ENCODE measurements at places on chromosomes 11 and 22.

GRCh38 chr11:119318240-119319135, 1.6 kb upstream of the MCAM start:
- H3K36me3 ChIP-seq: no peaks in the 10 kb centered on the region
- H3K4me1 ChIP-seq: peaks cover 36% of the 10 kb centered on the region
- H3K4me3 ChIP-seq: no peak overlapping the region
- H3K27me3 ChIP-seq: peaks cover 42% of the 10 kb centered on the region
- peak overlapping the region; percentile 73 for H3K27ac ChIP-seq

GRCh38 chr11:104852811-104853210, 45.4 kb downstream of the CASP12 start:
- no peak overlapping the region for H3K27ac ChIP-seq
- no peaks in the 10 kb centered on the region for H3K27me3 ChIP-seq
- no peak for DNase-seq
- H3K4me1 ChIP-seq: no peaks in the 10 kb centered on the region
- no peak overlapping the region for H3K4me3 ChIP-seq
- H3K36me3 ChIP-seq: no peaks in the 10 kb centered on the region

DNA sequence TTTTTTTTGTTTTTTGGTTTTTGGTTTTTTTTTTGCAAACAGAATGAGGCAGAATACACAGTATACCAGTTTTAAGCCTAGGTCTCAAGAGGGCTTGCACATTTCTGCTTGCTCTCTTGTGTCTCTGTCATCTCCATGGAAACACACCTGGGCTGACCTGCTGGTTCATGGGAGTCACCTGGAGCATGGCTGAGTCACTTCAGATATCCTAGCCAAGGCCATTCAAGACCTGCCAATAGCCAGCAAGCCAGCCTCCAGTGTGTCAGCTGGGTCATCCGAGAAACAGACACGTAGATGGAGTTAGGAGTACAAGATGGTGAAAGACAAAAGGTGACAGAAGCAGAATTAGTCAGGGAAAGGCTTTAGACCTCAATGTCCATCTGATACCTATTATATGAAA, 124.2 kb upstream of the SEZ6L start:
- H3K27ac ChIP-seq: no peak overlapping the region
- no peak for DNase-seq
- no peak overlapping the region for H3K4me3 ChIP-seq
- H3K36me3 ChIP-seq: no peaks in the 10 kb centered on the region

DNA sequence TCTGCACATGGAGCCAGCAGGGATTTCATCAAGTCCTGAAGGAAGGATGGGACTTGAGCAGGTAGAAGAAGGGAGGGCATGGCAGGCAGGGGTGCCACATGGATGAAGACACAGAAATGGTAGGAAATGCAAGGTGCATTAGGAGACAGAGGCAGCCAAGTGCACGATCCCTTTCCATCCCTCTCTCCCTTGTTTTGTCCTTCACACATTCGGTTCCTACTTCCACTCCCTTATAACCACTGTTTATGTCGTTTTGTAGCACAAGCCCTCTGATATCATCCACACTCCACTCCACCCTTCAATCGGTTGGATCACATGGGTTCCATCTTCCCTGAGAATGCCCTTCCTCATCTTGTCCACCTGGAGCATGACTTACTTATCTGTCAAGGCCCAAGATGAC, 35.2 kb downstream of the IFT27 start:
- no peak for DNase-seq
- H3K27ac ChIP-seq: no peak overlapping the region
- H3K4me1 ChIP-seq: no peaks in the 10 kb centered on the region
- no peaks in the 10 kb centered on the region for H3K27me3 ChIP-seq

DNA sequence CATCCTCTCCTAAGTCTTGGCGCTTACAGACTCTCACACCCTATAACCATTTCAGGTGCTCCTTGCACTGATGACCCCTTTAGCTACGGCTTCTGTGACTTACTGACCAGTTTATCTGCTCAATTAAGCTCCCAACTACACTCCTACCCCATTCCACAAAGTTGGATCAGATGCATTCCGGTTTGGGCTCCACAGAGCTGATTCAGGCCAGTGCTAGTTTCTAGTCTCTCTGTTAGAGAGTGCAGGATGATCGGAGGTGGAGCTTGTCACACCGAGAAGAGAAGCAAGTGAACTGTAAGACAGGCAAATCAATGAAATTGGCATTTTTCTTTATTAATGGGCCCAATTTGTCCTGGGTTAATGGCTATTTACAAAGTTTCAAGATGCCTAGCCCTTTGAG, 436.8 kb upstream of the CADM1 start:
- no peak for DNase-seq
- no peak overlapping the region for H3K4me3 ChIP-seq
- H3K27ac ChIP-seq: no peak overlapping the region
- no peaks in the 10 kb centered on the region for H3K36me3 ChIP-seq
- H3K4me1 ChIP-seq: no peaks in the 10 kb centered on the region
- H3K27me3 ChIP-seq: no peaks in the 10 kb centered on the region

GRCh38 chr22:32123657-32124056, 35.4 kb downstream of the C22orf42 start:
- H3K27ac ChIP-seq: no peak overlapping the region
- no peaks in the 10 kb centered on the region for H3K4me1 ChIP-seq
- H3K27me3 ChIP-seq: no peaks in the 10 kb centered on the region
- H3K36me3 ChIP-seq: no peaks in the 10 kb centered on the region

DNA sequence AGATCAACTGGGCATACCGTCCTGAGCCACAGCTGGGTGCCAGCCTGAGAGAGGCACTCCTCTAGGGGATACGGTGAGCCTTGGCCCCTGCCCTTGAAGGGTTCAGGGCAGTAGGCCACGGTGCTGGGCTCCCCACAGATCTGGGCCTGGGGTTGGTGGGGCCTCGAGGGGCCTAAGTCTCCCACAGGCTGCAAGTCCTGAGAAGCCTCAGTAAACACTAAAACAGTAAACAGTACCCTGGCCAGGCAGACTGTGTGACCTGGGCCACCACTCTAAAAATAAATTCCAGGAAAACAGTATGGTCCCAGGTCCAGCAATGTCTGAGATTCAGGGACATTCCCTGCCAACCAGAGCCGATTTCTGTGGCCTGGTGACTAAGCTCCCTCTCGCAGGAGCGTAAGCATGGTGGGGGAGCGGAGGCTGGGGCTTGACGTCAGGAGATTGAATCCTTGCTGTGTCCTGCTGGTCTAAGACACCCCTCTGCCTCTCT, 2.3 kb upstream of the RHOD start:
- no peak overlapping the region for H3K27ac ChIP-seq
- peaks cover 10% of the 10 kb centered on the region for H3K4me1 ChIP-seq
- no peak overlapping the region for H3K4me3 ChIP-seq
- DNase-seq: no peak

- no peak overlapping the region for H3K4me3 ChIP-seq
- H3K4me1 ChIP-seq: peaks cover 10% of the 10 kb centered on the region
- H3K36me3 ChIP-seq: no peaks in the 10 kb centered on the region
Observed at GRCh38 chr11:11500744-11501487, 120.9 kb downstream of the GALNT18 start.

DNA sequence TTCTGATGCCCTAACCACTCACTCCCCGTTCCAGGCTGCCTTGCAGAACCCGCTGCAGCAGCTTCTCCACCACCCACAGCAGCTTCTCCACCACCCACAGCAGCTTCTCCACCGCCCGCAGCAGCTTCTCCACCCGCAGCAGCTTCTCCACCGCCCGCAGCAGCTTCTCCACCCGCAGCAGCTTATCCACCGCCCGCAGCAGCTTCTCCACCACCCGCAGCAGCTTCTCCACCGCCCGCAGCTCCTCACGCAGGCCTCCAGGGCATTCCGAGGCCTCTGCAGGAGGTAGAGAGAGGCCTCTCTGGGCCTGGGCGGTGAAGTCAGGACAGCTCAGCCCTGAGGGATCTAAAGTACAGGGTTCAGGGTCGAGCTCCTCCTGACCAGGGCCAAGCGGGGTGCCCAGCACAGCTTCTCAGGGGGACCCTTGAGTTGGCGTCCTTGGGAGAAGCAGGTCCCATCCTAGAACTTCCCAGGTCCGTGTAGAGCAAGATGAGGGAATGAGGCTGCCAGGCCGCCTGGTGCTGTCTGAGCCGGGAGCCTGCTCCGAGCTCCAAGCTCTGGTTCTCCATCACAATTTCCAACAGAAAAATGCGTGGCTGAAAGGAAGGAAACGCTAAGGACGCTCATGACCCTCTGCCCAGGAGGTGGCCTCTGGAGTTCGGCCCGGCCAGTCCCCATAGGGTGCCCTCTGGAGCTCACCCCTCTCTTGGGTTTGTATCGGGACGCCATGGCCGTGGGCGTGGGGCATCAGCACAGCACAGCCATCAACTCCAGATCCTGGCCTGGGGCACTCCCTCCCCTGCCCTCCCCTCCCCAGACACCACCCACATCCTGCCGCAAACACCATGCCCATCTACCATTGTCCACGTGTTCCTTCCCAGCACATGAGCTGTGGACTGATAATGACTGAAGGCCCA, 528.6 kb downstream of the BRD1 start:
- H3K4me3 ChIP-seq: no peak overlapping the region
- no peaks in the 10 kb centered on the region for H3K27me3 ChIP-seq
- H3K4me1 ChIP-seq: no peaks in the 10 kb centered on the region
- DNase-seq: no peak
- H3K36me3 ChIP-seq: no peaks in the 10 kb centered on the region

- peak overlapping the region; percentile 99 for H3K27ac ChIP-seq
- no peaks in the 10 kb centered on the region for H3K27me3 ChIP-seq
- H3K4me3 ChIP-seq: no peak overlapping the region
- peaks cover 92% of the 10 kb centered on the region for H3K4me1 ChIP-seq
- H3K36me3 ChIP-seq: peaks cover 88% of the 10 kb centered on the region
- no peak for DNase-seq
Observed at GRCh38 chr22:36330127-36330526, 57.6 kb downstream of the MYH9 start.

GRCh38 chr11:15929371-15929901, 426.9 kb downstream of the SOX6 start:
- H3K27me3 ChIP-seq: no peaks in the 10 kb centered on the region
- H3K4me1 ChIP-seq: no peaks in the 10 kb centered on the region
- no peak overlapping the region for H3K27ac ChIP-seq
- no peak overlapping the region for H3K4me3 ChIP-seq
- no peak for DNase-seq

- no peaks in the 10 kb centered on the region for H3K36me3 ChIP-seq
- no peak overlapping the region for H3K4me3 ChIP-seq
- no peak overlapping the region for H3K27ac ChIP-seq
- DNase-seq: peak; percentile 62
Observed at GRCh38 chr11:96204721-96205459, 138.1 kb downstream of the MAML2 start.

DNA sequence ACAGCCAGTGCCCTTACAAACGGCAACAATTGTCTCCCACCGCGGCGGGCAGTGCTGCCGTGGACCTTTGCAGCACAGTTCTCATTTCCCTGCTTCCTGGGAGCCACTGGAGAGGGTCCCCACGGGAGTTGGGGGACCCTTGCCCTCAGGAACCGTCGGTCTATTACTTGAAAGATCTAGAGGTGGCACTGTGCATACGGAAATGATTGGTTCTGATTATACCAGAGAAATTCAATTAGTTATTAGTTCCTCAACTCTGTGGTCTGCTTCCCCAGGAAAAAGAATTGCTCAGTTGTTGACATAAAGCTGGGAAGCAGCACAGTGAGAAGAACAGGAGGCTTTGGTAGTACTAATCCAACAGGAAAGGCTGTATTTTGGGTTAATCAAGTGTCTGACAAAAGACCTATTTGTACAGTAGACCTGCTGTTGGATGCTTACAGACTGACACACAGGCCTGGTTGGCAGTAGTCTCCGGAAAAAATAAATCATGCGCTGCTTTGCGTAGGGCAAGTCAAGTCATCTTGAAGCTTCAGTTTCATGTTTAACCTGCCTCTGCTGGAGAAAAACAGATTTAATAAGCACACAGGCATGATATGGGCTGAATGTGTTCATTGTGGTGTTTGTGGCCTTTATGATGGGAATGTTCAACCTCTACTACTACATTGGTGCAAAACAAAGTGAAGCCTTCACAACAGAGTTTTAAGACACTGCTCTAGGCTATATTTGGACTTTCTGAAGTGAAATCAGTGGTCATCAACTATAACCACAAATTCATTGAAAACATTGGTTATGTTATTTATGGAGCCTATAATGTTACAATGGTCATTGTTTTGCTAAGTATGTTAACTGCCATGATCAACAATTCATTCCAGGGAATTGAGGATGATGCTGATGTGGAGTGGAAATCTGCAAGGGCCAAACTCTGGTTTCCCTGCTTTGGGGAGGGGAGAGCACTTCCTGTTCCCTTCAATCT, 54.6 kb upstream of the SC5D start:
- H3K4me1 ChIP-seq: no peaks in the 10 kb centered on the region
- H3K27ac ChIP-seq: peak overlapping the region; percentile 52
- H3K27me3 ChIP-seq: peaks cover 2% of the 10 kb centered on the region
- no peaks in the 10 kb centered on the region for H3K36me3 ChIP-seq
- H3K4me3 ChIP-seq: no peak overlapping the region

GRCh38 chr11:32643526-32643925, 59.9 kb downstream of the EIF3M start:
- no peak for DNase-seq
- H3K36me3 ChIP-seq: no peaks in the 10 kb centered on the region
- no peaks in the 10 kb centered on the region for H3K27me3 ChIP-seq
- H3K27ac ChIP-seq: no peak overlapping the region
- no peaks in the 10 kb centered on the region for H3K4me1 ChIP-seq
- H3K4me3 ChIP-seq: no peak overlapping the region

GRCh38 chr22:24400726-24401596, 26.4 kb upstream of the ADORA2A start:
- H3K36me3 ChIP-seq: peaks cover 30% of the 10 kb centered on the region
- no peak overlapping the region for H3K27ac ChIP-seq
- no peak overlapping the region for H3K4me3 ChIP-seq
- H3K27me3 ChIP-seq: no peaks in the 10 kb centered on the region
- DNase-seq: no peak

- no peaks in the 10 kb centered on the region for H3K27me3 ChIP-seq
- no peak for DNase-seq
- no peaks in the 10 kb centered on the region for H3K36me3 ChIP-seq
- no peak overlapping the region for H3K27ac ChIP-seq
- H3K4me3 ChIP-seq: no peak overlapping the region
Observed at GRCh38 chr11:8276528-8276927, 12.8 kb upstream of the LMO1 start.

DNA sequence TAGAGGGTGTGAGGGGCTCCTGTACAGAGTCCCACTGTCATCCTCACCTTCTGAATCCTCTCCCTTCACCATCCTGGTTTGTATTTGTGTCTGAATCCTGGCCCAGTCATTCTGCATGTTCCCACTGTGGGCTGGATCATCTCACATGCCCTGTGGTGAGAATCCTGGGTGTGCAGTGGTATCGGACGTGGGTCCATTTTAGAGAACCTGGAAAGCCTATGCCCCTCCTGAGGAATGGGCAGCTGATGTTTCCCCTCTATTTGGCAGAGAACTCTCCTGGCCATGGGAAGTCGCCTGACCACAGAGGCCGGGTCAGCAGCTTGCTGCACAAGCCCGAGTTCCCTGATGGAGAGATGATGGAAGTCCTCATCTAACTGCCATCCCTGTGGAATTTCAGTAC, 102.3 kb downstream of the AMOTL1 start:
- H3K27ac ChIP-seq: no peak overlapping the region
- H3K27me3 ChIP-seq: no peaks in the 10 kb centered on the region
- H3K36me3 ChIP-seq: peaks cover 43% of the 10 kb centered on the region
- H3K4me3 ChIP-seq: no peak overlapping the region
- peaks cover 5% of the 10 kb centered on the region for H3K4me1 ChIP-seq
- DNase-seq: no peak

- H3K36me3 ChIP-seq: no peaks in the 10 kb centered on the region
- no peak overlapping the region for H3K4me3 ChIP-seq
- no peak overlapping the region for H3K27ac ChIP-seq
- no peak for DNase-seq
- peaks cover 7% of the 10 kb centered on the region for H3K4me1 ChIP-seq
Observed at GRCh38 chr11:9071692-9072091, 19.7 kb downstream of the SCUBE2 start.

- H3K36me3 ChIP-seq: no peaks in the 10 kb centered on the region
- no peak overlapping the region for H3K27ac ChIP-seq
- no peaks in the 10 kb centered on the region for H3K27me3 ChIP-seq
- DNase-seq: no peak
Observed at GRCh38 chr11:75505916-75506692, 19.6 kb downstream of the GDPD5 start.
